Left forelimb (tissue), 1 donor: ENCODE measurements at places on chromosomes 7 and 10.

DNA sequence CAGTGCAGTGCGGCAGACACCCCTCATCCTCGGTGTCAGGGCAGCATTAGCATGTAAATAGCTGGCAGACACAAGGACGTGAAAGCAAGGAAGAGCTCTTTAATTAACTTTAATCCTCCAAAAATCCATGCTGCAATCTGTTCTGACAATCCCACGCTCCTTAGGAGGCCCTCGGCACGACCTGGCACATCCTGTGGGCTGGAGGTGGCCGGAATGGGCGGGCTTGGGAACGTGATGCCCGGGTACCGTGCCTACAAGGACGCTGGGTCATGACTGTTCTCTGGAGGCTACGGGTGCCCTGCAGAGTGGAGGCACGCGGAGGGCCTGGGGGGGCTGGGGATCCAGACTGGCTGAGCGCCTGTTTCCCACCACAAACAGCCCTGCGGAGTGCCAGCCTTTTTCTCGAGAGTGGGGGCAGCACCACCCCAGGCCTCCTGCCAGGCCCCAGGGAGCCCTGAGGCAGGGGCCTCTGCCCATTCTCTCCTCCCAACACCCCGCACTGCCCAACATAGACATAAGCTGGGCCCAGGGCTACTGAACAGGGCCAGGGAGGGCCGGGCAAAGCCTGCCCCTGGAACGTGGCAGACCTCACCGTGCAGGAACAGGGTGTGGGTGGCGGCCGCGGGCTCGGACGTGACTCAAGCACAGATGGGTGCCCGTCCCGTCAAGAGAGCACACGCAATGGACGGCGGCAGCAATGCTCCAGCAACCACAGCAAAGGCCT is 189.3 kb downstream of the MAD1L1 start:
- DNase-seq = no peak

DNA sequence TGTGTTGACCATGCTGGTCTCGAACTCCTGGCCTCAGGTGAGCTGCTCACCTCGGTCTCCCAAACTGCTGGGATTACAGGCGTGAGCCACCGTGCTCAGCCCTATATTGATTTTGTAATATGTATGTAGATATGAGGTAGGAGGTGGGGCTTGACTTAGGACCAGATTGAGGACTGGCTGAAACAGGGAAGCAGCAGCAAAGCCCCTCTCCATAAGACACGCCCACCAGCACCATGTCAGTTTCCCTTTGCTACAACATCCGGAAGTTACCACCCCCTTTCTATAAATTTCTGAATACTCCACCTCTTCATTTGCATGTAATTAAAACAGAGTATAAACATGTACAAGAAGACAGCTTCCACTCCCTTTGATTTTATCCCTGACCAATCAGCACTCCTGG is 47.9 kb upstream of the MYL10 start:
- no peak for DNase-seq

DNA sequence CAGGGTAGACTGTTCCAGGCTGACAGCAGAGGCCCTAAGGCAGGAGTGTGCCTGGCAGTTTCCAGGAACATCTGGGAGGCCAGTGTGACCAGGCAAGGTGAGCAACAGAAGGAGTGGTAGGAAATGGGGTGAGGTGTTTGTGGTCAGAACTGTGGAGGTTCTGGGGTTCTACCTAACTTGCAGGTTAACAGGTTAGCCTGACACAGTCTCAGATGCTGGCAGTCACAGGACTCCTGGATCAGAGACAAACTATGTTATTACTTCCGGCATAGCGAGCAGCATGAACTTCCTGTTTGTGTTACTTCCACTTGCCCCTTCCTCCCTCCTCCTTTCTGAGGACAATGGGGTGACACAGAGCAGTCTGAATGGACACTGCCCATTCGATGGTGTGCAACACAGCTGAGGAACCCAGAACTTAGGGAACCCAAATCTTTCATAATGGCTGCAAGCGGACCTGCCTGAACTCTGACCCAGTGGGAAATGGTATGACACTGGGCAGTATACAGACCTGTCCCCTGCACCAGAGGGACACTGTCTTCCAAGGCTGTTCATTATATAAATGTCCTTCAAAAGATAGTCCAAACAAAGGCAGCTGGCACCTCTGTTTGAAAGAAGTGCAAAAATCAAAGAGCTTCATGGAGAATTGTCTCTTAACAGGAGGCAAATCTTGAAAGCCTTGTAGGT is 3.9 kb upstream of the SAR1A start:
- DNase-seq = no peak

GRCh38 chr10:82961864-82962263 is 1086.9 kb downstream of the NRG3 start:
- DNase-seq = no peak

DNA sequence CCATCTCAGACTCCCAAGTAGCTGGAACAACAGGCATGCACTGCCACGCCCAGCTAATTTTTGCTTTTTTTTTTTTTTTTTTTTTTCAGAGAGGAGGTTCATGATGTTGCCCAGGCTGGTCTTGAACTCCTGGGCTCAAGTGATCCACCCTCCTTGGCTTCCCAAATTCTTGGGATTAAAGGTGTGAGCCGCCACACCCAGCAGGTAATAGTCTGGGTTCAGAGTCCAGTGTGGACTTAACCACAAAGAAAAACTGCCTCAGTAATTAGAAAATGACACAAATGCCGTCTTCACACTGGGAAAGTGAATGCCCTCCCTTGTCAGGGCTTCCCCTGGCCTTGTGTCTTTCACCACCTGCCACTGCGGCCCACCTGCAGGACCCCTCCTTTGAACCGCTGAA is 101.1 kb downstream of the RAB11FIP2 start:
- no peak for DNase-seq

GRCh38 chr7:25765110-25765655 is 386.8 kb upstream of the NFE2L3 start:
- DNase-seq = no peak

DNA sequence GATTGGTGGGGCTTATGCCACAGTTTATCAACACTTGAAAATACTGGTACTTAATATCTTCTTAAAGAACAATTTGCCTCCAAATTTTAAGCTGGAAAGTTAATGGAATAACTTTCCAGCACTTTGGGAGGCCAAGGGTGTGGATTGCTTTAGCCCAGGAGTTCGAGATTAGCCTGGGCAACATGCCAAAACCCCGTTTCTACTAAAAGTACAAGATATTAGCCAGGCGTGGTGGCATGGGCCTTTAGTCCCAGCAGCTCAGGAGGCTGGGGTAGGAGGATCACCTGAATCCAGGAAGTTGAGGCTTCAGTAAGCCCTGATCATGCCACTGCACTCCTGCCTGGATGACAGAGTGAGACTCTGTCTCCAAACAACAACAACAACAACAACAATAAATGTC is 56.0 kb downstream of the PRF1 start:
- no peak for DNase-seq

DNA sequence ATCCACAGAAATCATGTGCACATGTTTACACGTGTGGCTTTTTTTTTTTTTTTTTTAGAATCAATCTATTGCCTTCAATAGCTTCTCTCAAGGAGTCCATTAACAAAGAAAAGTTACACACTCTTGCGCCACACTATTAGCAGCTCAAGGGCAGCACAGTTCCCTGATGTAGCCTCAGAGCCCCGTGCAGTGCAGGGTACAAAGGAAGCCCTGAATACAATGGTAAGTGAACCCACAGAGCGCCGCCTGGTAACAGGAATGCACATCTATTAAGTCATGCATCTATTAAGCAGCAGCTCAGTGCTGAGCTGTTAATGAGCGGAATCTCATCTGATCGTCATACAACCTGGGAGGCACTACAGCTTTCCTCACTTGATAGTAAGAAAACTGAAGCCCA is 113.7 kb upstream of the PDLIM1 start:
- no peak for DNase-seq

DNA sequence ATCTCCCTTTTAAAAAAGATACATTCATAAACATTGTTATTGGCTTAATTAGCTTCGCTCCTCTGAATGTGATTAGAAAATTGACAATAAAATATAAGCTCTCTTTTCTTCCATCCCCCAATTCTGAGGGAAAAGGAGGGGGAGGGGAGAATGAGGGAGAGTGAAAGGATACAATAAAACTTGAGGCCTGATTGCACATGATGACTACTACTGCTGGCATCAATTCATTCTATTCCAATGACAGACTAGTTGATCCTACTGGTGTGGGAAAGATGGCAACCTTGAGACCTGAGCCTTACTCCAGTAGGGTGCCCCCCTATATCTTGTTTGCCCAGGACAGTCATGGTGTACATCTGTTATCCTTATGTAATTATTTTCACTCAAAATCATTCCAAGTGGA is 4.5 kb upstream of the IQUB start:
- no peak for DNase-seq

DNA sequence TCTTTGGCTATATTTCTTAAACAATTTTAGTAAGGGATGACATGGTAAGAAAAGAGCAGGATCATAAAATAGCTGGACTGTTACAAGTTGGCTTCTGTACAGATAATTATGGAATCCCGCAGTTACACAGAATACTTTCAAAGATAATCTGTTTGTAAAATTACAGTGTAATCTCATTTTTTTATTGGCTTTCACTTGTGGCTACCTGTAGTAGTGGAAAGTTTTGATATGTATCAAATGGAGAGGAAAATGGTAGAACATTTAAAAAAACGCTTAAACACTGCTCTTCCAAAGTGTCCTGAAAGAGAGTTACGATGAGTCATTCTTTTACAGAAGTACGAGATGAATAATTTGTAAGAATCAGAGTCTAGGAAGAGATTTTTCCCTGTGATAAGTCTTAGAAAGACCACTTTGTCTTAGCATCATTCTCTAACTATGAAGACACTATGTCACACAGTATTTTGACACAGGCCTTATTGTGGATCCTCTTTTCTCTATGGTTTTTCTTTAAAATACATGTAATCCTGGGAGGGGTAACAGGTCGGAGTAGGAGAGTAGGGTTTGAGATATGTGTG is 215.0 kb upstream of the DKK1 start:
- no peak for DNase-seq

GRCh38 chr10:29955329-29955935 is 104.0 kb downstream of the JCAD start:
- peak; percentile 57 for DNase-seq

DNA sequence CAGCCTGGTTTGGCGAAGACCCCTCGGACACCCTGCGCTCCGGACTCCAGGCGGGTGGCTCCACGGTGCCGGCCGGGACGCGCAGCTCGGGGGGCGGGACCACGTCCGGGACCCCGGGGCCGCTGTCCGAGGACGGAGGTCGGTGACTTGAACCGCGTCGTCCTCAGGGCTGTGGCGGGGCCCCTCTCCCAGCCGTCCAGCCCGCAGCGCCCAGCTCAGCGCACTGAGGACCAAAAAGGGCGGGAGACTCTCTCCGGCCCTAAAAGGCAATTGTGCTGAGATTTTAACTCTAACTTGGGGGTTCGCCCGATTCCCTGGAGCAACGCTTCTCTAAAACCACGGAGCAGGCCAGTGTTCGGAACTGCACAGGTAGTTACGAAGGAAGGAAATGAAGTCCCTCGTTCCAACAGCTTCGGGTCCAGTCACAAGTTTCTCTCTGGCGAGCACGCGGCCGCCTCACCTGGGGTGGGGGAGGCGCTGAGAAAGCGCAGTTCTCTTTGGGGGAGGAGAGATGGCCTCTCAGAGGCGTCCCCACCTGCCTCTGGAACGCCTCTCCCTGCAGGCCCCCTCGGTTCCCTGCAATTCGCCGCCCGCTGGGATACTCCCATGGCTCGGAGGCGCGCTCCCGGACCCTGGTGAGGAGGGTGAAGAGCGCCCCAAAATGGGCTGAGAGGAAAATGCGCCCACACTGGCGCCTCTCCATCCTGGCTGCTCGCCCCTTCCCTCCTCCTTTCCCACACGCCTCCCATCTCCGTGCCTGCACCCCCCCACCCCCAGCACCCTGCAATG is 352.7 kb downstream of the DNAJB6 start:
- DNase-seq = peak; percentile 56

GRCh38 chr10:35347121-35347562 is 10.8 kb downstream of the CCNY start:
- no peak for DNase-seq

DNA sequence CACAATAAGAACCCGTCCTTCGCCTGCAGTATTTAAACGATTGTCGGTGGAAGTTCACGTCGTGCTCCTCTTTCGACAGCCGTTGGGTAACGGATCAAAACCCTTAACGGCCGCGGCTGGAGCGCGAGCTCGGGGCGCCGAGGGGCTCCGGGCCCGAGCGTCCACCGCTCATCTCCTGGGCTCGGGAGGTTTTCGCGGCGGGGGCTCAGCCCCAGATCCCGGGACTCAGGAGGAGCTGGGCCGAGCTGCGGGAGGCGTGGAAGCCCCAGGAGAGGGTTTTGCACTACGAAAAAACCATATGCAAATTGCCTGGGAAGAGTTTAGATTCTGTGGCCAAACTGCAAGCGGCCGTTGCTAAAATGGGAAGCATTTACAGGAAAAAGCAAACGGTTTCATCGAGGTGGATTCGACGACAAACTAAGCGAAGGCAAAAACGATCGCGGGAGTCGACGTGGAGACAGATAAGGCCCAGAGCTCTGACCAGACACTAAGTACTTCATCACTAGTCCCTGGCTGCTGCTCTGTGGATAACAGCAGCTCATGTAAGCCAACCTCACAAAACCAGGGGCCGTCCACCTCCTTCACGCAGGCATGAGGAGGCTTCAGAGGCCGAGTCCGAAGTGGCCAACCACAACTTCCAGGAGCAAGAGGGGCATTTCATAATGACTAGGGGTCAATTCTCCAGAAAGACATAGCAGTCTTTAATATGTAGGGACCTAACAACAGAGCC is 129.7 kb downstream of the MARCHF5 start:
- DNase-seq = no peak

- DNase-seq = no peak
Measured at GRCh38 chr7:116329686-116330503, 119.6 kb downstream of the TES start.

DNA sequence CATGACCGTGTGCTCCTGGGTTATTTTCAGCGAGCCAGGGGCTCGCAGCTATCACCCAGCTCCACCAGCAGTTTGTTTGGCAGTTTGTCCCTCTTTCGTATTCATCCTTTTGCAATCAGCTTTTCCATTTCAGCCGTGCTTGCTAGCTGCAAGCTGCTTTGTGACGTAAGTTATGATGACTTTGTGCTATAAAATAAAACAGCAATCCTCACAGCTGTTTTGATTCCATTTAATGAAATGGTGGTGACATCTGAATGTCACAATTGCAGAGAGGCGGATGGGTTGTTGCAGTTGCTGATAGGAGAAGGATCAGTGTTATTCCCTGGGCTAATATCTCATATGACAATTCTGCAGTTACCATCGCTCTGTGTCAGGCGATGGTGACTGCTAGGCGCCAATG is 251.7 kb downstream of the SNX10 start:
- no peak for DNase-seq

DNA sequence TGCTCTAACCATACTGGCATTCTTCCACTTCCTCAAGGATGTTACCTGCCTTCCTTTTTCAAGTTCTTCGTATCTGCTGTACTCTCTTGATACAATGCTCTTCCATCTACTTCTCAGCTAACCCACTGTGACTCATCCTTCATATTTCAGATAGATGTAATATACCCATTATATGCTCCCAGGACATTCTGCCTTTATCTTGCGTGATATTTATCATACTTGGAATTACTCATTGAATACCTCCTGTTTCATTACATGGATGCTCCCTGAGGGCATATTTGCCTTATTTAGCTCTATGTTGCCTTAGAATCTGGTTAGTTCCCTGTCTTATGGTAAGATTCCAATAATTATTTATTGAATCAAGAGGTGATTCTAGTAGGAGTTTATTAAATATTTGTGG is 706.4 kb downstream of the SORCS3 start:
- no peak for DNase-seq
